HCT116 (cell line): ENCODE measurements at places on chromosomes 12 and 14. TPM values are rescaled to one million over a fixed set of nuclear protein-coding genes. Genes with fewer than 3 reads are reported as not detected.

Gene RHEBL1
- total RNA-seq = 2.8 TPM

Gene PRB2
- not detected for total RNA-seq

Gene SMIM41
- total RNA-seq = not detected

Gene SCN8A
- 7.1 TPM for total RNA-seq

Gene FAM181A
- not detected for total RNA-seq

Gene ART4
- not detected for total RNA-seq

Gene SPATS2
- 74.2 TPM for total RNA-seq

Gene TAMALIN
- total RNA-seq = 1.1 TPM

Gene CPNE6
- not detected for total RNA-seq

Gene GPR135
- total RNA-seq = 3.9 TPM

Gene OTX2
- not detected for total RNA-seq

Gene ZC2HC1C
- total RNA-seq = 0.98 TPM

Gene TTC5
- total RNA-seq = 23.3 TPM

Gene LRRC43
- total RNA-seq = not detected

Gene CNOT2
- total RNA-seq = 58.7 TPM

Gene LYZ
- 1.3 TPM for total RNA-seq

Gene CARMIL3
- total RNA-seq = 0.71 TPM

Gene MAPKAPK5
- total RNA-seq = 57.9 TPM

Gene JPH4
- total RNA-seq = 0.15 TPM

Gene SLC25A47
- 0.17 TPM for total RNA-seq

Gene CLMN
- 33.4 TPM for total RNA-seq

Gene CLEC2B
- not detected for total RNA-seq

Gene JAG2
- total RNA-seq = 85.9 TPM

Gene FGF23
- not detected for total RNA-seq

Gene SETD3
- total RNA-seq = 46.6 TPM

Gene DDN
- 8.1 TPM for total RNA-seq

Gene KRT75
- total RNA-seq = not detected

Gene EIF2B2
- 54.8 TPM for total RNA-seq
